ENCODE measurements at places on chromosomes 4 and X. TPM values are rescaled to one million over a fixed set of nuclear protein-coding genes. Genes with fewer than 3 reads are reported as not detected.

The TRIM60 gene
- not detected for total RNA-seq

The AMER1 gene
- 9.9 TPM for total RNA-seq

The ABCG2 gene
- total RNA-seq = 2.1 TPM

The TCEAL9 gene
- 30.4 TPM for total RNA-seq

The CFAP99 gene
- 0.41 TPM for total RNA-seq

The COL25A1 gene
- total RNA-seq = 6.6 TPM

The PPARGC1A gene
- total RNA-seq = 1.9 TPM

The PABPC5 gene
- 1.7 TPM for total RNA-seq

The TREX2 gene
- 1.0 TPM for total RNA-seq

The PLAC8 gene
- total RNA-seq = 1.4 TPM

The JCHAIN gene
- total RNA-seq = 0.32 TPM

The TRO gene
- total RNA-seq = 51.0 TPM

The IL3RA gene
- total RNA-seq = not detected

The PPM1K gene
- total RNA-seq = 14.1 TPM

The MAOB gene
- 0.74 TPM for total RNA-seq

The WWC2 gene
- total RNA-seq = 133 TPM

The FGFBP2 gene
- 0.24 TPM for total RNA-seq

The ELF4 gene
- 1.9 TPM for total RNA-seq

The UNC5C gene
- total RNA-seq = 0.25 TPM

The MAGEC1 gene
- total RNA-seq = not detected

The FGFR3 gene
- 18.2 TPM for total RNA-seq

The GPR50 gene
- 12.0 TPM for total RNA-seq

The OCIAD1 gene
- total RNA-seq = 135 TPM

The NLRP2B gene
- total RNA-seq = not detected

The NOX1 gene
- not detected for total RNA-seq

The TCEAL3 gene
- total RNA-seq = 9.3 TPM

The MAGEA1 gene
- not detected for total RNA-seq

The HERC5 gene
- 17.1 TPM for total RNA-seq

The RHOXF1 gene
- total RNA-seq = not detected

The DSPP gene
- not detected for total RNA-seq

The FAM47E gene
- total RNA-seq = 1.4 TPM

The GIMD1 gene
- not detected for total RNA-seq

The FAM156A gene
- total RNA-seq = 14.0 TPM

The MAP7D2 gene
- total RNA-seq = 0.57 TPM

The CCSER1 gene
- total RNA-seq = 1.1 TPM

The ETNPPL gene
- 0.66 TPM for total RNA-seq

The NHSL2 gene
- 8.1 TPM for total RNA-seq

The RNF150 gene
- 7.0 TPM for total RNA-seq
